ENCODE measurements at places on chromosomes 6 and 20.

- no peak for DNase-seq
Observed at GRCh38 chr20:890666-891057, 25.5 kb downstream of the ANGPT4 start.

GRCh38 chr6:85678602-85679444 lies 36.1 kb upstream of the SYNCRIP start:
- peak; percentile 99 for DNase-seq

DNA sequence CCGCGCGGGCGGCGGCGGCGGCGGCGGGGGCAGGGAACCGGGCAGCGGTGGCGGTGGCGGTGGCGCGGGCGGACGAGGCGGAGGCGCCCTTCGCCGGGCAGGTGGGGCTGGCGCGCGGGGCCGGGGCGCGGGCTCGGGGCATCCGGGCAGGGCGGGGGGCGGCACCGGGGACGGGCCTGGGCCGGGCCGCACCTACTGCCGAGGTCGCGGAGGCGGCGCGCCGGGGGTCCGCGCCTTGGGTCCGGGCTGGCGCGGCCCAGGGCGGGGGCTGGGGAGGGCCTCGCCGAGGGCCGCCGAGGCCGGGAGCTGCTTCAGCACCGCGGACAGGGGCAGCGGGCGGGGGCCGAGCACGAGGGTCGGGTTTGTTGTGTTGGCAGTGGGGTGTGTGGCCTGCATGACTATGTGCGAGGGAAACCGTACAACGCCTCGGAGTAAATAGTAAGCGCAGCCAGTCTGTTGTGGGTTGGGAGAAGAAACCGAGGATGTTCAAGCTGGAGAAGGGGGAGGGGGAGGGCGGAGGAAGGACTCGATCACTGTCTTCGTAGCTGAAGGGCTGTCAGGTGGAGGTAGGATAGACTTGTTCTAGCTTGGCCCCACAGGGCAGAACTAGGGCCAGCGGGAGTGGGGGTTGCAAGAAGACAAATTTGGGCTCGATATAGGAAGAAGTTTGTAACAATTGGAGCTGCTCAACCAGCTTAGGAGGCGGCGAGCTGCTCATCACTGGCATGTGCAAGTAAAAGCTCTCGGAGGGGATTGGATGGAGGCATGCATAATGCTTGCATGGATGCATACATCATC lies 593 bp downstream of the MMP24 start:
- peak; percentile 12 for DNase-seq

DNA sequence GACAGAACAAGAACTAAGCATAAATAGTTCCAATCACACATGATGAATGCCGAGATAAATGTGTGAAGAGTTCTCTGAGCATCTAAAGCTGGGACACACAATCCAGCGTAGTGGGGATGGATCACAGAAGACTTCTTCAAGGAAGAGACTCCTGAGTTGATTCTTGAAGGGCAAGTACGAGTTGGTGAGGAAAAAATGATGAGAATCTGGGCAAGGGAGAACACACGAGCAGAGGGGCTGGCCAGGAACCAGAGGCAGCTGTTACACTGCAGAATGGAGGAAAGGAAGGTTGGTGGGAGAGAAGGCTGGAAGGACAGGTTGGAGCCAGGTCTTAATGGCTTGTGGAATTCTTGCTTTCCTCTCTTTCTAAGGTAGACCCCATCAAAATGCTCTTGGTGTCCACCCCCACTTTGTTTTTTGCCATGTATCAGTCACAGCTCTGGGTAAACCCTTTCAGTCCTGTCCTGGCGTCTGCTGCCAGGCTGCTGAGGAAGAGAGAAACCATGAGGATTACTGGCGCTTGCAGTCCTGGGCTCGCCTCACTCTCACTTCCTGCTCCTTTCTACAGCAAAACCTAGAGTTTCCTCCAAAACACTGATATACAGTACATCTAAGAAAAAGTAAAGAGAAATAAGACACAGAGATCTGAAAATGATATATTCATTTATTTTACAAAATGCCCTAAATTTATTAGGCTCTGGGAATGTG lies 127.6 kb upstream of the FAM184A start:
- peak; percentile 15 for DNase-seq

GRCh38 chr6:79399499-79399898 lies 137.7 kb downstream of the LCA5 start:
- no peak for DNase-seq

DNA sequence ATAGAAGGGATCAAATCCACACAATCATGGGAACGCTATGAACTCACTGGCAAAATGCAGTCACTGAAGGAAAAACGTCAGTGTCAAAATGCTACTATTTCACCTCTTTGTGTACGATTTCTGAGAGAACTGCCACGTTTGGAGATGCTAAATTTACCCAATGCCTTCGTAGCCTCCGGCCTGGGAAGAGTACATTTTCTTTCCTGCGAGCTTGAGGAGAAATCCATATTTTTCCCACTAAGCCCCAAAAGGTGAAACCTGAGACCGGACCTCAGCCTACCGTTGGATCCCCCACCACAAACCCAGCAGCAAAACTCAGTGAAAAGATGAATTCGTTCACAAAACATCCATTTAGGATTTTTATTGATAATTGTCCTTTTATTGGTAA lies 131.7 kb downstream of the GPX5 start:
- no peak for DNase-seq

DNA sequence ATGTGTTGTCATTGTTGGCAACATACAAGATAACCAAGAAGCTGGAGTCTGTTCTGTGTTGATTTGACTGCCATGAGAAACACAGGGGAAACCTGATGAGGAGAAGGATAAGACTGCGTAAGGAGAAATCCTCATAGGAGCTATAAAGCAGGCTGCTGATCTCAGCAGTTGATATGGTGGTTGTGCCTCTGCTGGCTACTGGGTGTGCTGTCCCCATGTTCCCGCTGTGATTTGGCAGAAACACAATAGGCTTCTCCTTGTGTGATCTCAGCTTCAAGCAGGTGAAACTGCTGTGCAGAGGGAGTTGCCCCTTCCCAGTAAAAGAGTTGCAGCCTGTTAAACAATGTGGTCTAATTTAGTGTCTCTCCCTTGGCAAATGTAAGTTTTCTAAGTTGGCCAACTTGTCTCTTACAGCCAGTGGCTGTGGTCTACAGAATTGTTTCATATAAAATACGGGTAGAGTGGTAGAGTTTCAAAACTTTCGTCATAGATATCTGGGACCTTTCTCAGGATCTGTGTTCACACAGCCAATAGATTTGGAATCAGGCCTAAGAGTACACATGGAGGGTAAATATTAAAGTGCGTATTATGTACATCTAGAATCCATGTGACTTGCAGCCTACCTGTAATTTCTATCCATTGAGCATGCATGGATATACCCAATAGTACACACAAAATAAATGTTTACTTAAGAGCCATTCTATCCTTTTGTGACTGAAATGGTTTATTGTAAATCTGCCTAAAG lies 78.4 kb downstream of the RNF144B start:
- no peak for DNase-seq

- no peak for DNase-seq
Observed at GRCh38 chr6:139970591-139970991, 596.1 kb upstream of the CITED2 start.

GRCh38 chr20:12947691-12948090 lies 61.1 kb upstream of the SPTLC3 start:
- no peak for DNase-seq

DNA sequence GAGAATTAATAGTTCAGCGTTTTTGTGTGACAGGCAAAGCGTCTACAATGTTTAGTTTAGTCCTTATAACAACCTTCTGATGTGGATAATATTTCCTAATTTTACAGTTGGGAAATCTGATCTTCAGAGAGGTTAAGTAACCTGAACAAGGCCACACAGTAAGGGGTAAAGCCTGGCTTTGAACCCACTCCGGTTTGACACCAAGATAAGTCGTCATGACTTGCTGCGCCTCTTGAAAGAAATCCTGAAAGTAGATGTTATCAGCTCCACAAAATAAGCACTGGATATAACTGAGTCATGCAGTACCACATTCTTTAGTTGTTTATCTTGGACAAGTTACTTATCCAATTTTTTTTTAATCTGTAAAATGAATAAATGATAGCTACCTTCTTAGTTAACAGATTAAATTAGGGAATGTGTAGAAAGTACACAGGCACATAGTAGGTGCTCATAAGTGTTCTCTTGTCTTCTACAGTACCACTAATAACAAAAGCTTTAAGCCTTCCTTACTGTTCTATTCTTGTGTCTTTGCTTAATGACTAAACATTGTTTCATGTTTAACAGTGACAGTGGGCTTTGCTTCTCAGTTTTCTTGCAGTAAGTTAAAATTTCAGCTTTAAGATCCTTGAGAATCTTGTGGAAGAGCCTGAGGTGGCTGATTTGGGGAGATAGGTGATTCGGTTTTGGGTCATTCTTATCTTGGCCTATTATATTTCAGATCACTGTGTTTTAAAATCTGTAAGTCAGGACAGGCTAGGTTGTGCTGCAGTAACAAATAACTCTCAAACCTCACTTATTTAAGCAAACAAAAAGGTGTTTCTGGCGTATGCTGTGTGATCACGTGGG lies 2.1 kb downstream of the HIVEP1 start:
- no peak for DNase-seq

DNA sequence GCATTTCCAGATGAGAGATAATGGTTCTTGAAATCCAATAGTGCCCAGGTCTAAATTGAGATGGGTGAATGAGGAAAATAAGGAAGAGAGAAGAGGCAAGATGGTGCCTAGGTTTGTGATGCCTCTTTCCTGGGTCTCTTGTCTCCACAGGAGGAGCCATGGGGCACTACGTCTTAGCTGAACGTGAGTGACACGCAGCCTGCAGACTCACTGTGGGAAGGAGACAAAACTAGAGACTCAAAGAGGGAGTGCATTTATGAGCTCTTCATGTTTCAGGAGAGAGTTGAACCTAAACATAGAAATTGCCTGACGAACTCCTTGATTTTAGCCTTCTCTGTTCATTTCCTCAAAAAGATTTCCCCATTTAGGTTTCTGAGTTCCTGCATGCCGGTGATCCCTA lies 6.8 kb downstream of the HFE start:
- DNase-seq, result no peak

DNA sequence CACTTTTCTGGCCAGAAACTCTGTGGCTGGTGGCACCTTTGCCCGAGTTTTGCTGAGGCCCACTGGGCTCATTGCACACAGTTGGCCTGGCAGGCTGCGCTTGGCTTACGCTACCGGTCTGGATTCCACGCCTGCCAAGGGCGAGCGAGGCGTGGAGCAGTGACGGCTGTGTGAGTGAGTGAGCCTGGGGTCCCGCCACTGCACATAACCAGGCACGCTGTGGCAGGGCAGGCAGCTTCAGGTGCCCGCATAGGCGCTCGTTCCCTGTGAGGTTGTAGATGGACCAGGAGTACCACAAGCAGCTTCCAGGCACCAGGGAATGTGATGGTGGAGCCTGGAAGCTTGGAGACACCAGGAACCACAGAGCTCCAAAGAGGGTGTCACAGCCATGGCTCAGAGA lies 190.1 kb upstream of the DEFB112 start:
- DNase-seq, result no peak

DNA sequence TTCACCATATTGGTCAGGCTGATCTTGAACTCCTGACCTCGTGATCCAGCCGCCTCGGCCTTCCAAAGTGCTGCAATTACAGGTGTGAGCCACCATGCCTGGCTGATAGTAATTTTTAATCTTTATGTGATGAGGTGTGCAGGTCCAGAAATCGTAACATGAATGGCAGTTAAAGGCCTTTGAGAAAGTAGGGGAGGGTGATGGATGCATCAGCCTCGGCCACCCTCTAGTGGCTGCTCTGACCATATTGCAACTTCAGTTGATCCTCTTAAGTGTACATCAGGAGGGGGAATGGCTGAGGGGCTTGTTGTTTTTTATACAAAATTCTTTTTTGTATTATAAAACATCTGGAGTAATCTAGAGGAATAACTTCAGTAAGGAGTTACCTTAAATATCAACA lies 193.0 kb downstream of the ZFAND3 start:
- no peak for DNase-seq

DNA sequence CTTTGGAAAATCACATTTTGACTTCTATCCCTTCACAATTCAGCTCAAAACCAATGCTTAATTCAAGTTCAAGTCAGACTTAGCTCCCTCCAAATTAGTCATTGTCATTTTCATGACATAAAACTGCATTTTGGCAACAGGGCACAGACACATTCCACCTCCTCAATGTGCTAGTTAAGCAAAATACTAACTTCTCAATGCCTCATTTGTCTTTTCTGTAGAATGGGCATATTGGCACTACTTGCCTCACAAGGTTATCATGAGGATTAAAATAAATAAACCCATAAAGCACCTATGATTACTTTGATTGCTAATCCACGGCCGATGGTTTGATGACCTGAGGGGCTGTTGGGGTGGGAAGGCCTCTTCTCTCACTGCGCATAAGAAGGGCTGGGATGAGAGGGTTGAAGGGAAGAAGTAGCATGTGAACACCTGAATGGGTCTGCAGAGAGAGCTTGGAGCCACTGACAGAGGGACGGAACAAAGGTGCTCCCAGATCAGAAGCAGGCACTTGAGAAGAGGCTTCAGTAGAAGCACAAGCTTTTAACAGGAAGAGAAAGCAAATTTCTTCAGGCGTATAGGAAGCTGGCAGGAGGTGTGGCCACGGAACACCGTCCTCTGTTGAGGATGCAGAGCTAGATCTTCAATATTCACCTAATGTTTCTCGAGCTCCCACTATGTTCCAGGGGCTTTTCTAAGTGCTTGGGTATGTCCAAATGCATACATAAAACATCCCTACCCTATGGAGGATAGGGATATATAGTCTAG lies 11.7 kb upstream of the TBC1D7 start:
- no peak for DNase-seq

DNA sequence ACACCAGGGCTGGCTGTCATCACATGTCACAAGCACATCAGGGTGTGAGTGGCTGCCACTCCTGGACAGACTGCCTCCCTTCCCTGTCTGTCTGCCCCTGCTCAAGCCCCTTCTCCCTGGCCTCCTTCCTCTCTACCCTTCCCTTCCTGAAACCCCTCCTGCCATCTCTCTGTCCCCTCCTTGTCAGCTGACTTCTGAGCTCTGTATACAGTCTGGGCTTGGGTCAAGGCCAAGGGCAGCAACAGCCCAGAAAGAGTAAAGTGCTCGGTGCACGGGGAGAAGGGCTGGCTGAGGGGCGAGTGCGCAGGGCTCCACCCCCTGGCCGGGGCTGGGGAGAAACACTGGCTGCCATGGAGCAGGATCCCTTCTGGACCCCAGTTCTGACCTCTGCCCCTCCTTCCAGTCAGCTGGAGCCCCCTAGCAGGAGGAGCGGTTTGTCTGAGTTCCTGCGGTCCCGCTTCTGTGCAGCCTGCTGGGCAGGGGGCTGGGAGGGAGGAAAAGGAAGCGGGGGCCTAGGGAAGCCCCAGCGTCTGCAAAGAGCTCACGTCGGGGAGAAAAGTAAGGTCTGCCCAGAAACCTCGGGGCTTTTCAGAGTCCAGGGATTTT lies 2.0 kb downstream of the LKAAEAR1 start:
- DNase-seq, result no peak

DNA sequence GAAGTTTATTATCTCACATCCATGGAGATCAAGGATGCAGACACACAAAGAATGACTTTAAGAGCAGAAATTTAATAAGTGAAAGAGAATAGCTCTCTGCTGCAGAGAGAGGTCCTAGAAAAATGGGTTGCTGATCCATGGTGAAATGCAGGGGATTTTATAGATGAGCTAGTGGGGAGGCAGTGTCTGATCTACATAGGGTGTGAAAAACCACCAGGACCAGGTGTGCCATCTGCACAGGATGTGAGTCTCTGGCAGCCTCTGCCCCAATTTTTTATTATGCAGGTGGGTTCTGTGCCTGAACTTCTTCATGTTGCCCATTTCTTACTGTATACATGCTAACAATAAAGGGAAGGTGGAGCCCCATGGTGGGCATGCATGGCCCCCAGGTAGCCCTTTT lies 19.9 kb upstream of the NANP start:
- no peak for DNase-seq

All from GM06990 (cell line).